ENCODE measurements at places on chromosomes 5 and 9. TPM values are rescaled to one million over a fixed set of nuclear protein-coding genes. Genes with fewer than 3 reads are reported as not detected.

C9orf50 gene
- not detected for total RNA-seq

DNA sequence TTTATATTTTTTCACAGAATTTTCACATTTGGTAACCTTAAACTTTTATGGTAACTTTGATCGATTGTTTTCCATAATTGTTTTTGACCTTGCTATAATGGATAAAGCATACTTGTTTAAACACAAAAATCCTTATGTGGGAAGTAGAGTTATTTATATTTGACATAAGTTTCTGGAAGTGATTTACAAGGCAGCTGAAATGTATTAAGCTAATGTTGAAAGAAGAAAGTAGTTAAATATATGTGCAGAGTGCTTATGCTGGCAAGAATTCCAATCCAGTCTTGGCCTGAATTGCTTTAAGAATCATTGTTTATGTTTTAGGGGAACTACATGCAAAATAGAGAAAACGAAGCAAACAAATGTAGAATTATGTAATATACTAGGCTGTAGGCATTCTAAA, 763.6 kb downstream of the TAF11L14 start:
- DNase-seq = no peak

HEMGN gene
- total RNA-seq = not detected

DNA sequence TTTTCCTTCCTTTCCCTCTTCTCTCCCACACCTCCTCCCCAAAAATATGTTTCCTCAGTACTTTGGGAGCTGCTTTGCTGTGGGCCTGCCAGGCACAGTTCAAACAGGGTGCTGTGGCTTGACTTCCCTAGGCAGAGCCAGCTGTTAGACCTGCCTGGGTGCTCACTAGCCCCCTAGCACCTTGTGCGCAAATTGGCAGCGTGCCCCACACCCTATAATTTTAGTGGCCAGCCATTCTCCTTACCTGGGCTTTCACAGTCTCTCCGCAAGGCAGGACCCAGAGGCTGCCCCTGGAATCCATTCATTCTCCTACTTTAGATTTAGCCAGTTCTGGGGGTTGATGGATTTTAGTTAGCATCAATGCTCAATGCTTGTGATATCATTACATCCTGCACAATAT, 72.3 kb downstream of the ANGPTL2 start:
- no peak for DNase-seq

LIFR gene
- total RNA-seq = 11.8 TPM

RNF224 gene
- not detected for total RNA-seq

GRCh38 chr9:2727374-2727773, 10.1 kb downstream of the KCNV2 start:
- DNase-seq = no peak

PRSS3 gene
- not detected for total RNA-seq

DNA sequence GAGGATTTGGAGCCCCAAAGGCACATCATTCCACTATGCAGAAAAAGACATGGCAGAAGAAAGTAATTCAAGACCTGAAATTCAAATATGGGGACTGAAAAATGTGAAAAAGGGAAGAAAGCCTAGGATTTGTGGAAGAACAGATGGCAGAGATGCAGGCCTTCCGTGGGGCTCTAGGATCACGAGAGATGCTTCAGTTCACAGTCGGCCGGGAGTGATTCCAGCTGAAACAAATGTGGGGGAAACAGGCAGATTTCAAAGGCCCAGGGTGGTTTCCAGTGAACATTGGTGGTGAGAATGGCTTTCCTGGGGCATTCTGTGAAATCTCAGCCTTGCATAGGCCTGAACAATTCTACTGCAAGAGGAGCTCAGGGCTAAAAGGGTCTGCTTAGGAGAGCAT, 34.6 kb upstream of the ZFR start:
- no peak for DNase-seq

GRCh38 chr9:7369384-7369821, 430.2 kb downstream of the DMAC1 start:
- no peak for DNase-seq

CD72 gene
- total RNA-seq = 1.9 TPM

SYNPO gene
- total RNA-seq = 0.63 TPM

DNA sequence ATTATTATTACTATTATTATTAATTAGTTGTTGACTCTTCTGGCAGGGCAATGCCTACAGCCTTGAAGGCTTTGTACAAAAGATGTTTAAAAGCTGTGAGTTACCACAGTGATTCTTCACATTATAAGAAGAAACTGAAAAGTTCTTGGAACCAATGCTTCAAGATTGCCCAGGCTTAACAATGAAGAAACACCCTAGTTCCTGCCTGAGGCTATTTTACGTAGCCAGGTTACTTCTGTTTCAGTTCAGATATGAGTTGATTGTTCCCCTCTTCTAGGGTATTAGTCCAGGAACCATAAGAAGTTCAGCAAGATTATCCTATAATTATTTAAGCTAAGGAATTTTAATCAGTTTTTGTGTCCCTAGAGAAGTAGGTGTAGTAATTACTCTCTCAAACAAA, 154.6 kb upstream of the CDH12 start:
- no peak for DNase-seq

GRCh38 chr9:114472765-114473446, 32.4 kb downstream of the WHRN start:
- no peak for DNase-seq

FOXI1 gene
- total RNA-seq = 0.07 TPM

DNA sequence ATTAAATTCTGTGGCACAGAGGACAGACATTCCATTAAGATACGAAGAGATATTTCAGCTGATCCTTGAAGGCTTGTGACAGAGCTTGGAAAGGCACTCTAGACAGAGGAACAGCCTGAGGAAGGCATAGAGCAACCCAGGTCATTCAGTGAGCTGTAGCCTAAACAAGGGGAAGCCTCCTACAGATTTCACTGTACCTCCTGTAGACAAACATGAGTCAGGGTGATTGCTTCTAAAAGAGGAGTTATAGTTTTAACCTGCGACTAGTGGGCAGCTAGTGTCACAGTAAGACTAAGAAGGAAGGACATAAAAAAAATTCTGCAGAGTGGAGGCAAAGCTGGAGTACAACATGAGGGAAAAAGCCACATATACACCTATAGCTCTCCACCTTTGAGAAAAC, 43.5 kb upstream of the ANKDD1B start:
- DNase-seq = no peak

TRPM3 gene
- total RNA-seq = 2.0 TPM

- DNase-seq = no peak
These were observed 5.1 kb downstream of the CAMK4 start for GRCh38 chr5:111229221-111229835.

SOX30 gene
- 0.04 TPM for total RNA-seq

Measured in H7 (cell line).